Sigmoid colon (tissue), 7 donors: ENCODE measurements at places on chromosomes 1 and 21. TPM values are rescaled to one million over a fixed set of nuclear protein-coding genes. Genes with fewer than 3 reads are reported as not detected.

The GJB5 gene
- total RNA-seq, result not detected

- peaks cover 7% of the 10 kb centered on the region for H3K4me1 ChIP-seq
- no peaks in the 10 kb centered on the region for H3K27me3 ChIP-seq
- H3K27ac ChIP-seq, result no peak overlapping the region
These were observed 21.1 kb upstream of the EPHB2 start for GRCh38 chr1:22689505-22689904.

The PPFIA4 gene
- total RNA-seq, result 15.0 TPM

The RUNX3 gene
- 0.49 TPM for total RNA-seq

DNA sequence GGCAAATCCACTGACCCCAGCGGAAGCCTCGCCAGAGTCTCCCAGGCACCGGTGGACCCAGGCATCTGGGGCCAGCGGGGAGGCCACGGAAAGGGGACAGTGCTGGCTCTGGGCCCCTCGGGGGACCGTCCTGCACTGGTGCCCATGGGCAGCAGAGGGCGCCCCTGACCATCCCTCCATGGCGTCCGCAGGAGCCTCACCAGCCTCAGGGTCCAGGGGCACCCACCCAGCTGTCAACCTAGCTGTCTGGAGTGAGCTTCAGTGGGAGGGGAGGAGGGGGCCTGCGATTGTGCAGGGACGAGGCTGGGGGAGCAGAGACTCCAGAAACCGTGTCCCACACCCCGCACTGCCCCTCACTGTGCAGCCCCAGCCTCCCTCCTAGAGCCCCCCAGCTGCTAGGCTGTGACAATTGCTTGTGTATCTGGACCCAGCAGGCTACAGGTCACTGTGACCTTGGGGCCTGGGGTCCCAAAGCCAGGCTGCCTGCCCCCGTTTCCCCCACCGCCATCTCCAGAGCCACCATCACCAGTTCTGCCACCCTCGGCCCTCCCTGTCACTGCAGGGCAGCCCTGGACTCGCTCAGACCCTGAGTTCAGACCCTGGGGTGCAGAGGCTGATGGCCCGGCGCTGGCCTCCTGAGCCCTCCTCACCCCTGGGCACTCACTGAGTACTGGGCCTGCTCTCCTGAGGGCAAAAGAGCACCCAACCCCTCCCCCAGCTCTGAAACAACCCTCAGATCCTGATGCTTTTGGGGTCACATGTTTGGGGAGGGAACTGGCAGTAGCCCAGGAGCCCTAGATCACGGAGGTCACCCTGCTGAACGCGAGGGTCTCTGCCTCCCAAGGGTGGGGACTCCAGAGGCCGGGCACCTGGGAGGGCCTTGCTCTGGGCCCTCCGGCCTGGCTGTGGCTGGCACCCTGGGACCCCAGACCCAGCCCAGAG is 10.6 kb upstream of the COL6A1 start:
- peak overlapping the region; percentile 98 for H3K27ac ChIP-seq
- no peaks in the 10 kb centered on the region for H3K27me3 ChIP-seq
- peaks cover 55% of the 10 kb centered on the region for H3K4me1 ChIP-seq
- no peaks in the 10 kb centered on the region for H3K36me3 ChIP-seq
- peak; percentile 88 for DNase-seq
